Fibroblast of mammary gland (primary cell): ENCODE measurements at places on chromosomes 16 and 17.

GRCh38 chr16:89422905-89423630, 67.3 kb downstream of the ANKRD11 start:
- DNase-seq = peak; percentile 80

- DNase-seq = no peak
Measured at GRCh38 chr17:29041571-29041970, 1.4 kb upstream of the PIPOX start.

GRCh38 chr17:74249590-74250270, 24.3 kb upstream of the DNAI2 start:
- no peak for DNase-seq

- peak; percentile 44 for DNase-seq
Measured at GRCh38 chr16:76955629-76956028, 235.4 kb upstream of the MON1B start.

DNA sequence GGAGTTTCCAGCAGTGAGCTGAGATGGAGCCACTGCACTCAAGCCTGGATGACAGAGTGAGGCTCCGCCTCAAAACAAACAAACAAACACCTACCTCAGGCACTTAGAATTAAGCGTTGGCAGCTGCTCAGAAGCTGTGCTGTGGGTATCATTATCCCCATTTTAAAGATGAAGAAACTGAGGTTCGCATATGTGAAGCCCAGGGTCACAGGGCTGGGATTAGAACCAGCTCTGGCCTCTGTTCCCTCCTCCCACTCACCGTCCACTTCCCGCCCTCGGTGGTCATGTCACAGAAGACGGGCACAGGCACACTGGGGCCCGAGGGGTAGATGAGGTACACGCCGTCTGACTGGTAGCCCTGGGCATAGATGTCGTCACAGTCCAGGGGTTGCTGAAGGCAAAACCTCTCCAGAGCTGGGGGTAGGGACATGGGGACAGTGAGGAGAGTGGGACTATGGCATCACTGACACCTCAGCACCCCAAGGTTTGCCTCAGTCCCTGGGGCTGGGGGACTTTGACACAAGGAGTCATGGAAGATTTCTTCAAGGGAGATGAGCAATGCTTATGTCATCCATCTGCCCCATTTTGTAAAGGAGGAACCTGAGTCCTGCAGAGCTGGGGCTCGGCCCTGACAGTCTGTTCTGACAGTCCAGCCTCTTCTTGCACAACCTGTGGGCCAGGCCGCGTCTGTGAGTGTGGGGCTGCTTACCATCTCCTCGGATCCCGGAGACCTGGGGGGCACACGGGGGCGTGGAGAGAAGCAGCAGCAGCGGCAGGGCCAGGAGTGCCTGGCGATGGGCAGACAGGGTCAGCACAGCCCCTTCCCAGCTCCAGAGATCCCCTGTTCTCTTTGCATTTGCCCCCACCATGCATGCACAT, 700 bp downstream of the MFAP4 start:
- DNase-seq = peak; percentile 96

GRCh38 chr16:10936272-10936984, 5.8 kb downstream of the DEXI start:
- DNase-seq = no peak
